Inflammatory macrophage (primary cell): ENCODE measurements at places on chromosomes 3 and 15.

DNA sequence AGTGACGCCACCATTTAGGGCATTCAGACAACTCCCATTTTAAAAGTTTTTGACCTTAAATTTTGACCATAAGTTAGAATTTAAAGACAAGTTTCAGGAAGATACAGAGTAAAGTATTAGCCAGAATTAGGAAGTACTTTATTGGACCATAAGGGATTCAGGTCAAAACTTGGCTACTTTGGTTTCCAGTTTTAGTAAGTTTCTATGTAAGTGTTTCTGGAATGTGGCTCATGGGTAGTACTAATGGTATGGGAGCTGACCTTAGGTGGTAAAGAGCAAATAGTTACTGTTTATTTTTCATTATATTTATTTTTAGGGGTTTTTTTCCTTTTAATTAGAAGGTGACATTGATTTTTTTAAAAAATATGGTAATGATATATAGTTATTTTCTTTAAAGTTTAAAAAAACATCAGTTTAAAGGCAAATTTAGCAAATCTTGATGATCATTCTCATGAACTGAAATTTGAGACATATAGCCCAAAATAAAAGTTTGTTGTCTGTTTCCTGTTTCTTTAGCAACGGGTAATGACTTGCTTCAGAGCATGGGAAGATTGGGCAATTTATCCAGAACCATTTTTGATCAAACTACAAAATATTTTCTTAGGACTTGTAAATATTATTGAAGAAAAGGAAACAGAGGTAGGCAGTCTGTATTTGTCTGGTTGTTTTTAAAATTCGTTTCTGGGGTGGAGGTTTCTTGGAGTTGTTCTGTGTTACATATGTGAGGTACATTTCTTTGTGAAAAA is 34.3 kb downstream of the U2SURP start:
- peak; percentile 38 for DNase-seq

GRCh38 chr3:38007754-38008090 is 17.1 kb downstream of the VILL start:
- DNase-seq: no peak

GRCh38 chr3:129023909-129024308 is 22.8 kb downstream of the EFCC1 start:
- no peak for DNase-seq

DNA sequence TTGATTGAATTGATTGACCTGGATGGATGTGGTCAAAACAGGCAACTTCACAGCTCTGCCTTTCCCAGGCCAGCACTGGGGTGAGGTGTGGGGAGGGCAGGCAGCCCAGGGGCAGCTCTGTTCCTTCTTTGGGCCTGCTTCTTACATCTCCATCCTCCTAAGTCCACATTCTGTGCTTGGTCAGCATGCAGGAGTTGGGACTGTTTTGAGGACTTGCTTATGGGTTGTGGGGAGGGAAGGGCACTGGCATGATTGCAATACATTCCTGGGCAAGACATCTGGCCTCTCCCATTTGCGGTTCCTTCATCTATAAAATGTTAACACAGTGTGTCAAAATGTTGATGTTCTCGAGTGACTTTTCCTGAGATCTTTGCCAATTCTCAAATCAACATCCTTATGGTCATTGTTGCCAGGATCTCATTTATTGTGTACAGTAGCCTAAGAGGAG is 84.1 kb downstream of the ST6GAL1 start:
- no peak for DNase-seq

DNA sequence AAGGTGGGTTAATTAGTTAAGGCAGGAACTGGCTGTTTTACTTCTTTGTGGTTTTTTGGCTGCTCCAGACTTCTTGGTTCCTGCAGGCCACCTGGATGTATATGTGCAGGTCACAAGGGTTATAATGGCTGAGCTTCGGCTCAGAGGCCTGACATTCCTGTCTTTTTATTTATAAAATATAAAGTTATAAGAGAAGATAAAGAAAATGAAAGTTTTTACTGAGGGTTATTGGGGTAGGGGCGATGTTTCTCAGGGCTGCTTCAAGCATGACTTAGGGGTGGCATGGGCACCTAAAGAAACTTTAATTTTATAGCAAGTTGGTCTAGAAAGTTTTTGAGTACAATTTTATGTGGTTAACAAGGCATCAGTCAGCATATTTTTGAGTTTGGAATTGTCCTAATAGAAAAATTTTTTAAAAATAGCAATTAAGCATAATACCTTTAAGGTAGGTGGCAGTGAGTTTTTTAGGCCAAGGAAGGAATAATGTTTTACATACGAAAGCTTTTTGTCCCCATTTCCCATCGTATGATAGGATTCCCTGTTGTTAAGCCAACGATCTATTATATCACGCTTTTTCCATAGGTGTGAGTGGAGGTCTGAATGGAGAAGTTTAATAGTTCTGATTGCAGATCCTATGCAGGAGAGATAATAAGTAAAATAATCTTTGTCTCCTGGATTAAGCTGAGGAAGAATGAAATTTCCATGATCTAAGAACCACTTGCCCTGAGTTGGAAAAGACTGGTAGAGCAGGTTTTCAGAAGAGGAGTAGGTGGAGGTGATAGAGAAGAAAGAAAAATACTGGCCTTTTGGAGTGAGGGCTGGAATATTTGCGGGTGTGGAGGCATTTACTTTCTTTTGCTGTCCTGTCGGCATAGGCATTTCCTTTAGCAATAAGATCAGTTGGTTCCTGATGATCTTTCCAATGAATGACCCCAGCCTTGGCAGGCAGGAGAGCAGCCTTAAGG is 10.1 kb downstream of the STRIT1 start:
- DNase-seq: no peak

DNA sequence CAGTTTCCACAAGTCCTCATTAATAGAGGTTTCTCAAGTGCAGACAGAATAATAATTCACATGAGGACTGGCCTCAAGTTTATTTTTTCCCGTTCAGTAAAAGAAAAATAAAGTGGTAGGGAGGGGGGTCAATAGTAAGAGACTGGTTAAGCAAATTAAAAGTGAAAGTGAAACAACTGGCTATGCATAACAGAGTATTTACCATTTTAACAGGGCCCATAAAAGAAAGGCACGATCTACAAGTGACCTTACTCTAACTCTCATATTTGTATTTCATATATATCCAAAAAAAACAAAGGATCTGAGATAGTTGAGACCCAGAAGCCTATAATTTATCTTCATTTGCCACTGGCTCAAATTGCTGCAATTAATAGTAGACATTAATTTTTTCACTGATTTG is 686.3 kb downstream of the NTRK3 start:
- DNase-seq: no peak

DNA sequence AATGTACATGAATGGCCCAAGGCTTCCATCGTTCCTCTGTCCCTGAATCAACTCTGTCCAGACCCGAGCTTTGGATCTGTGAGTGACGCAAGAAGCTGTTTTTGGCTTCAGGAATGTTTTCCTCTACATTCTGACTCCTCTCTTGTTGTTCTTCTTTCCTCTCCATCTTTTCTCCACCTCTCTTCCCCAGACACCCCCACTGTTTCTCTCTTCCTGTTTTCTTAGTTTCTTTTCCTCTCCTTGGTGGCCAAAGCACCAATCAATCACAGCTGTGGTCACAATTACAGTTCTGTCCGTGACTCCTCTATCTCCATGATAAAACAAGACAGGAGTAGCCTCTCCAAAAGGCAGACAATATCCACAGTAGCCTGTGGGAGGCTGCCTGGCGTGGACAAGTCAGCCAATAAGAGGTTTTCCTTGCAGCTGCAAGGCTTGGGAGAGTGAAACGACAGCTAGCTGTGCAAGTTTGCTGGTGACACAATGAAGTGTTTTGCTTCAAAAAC is 4.9 kb upstream of the TMEM212 start:
- peak; percentile 66 for DNase-seq

DNA sequence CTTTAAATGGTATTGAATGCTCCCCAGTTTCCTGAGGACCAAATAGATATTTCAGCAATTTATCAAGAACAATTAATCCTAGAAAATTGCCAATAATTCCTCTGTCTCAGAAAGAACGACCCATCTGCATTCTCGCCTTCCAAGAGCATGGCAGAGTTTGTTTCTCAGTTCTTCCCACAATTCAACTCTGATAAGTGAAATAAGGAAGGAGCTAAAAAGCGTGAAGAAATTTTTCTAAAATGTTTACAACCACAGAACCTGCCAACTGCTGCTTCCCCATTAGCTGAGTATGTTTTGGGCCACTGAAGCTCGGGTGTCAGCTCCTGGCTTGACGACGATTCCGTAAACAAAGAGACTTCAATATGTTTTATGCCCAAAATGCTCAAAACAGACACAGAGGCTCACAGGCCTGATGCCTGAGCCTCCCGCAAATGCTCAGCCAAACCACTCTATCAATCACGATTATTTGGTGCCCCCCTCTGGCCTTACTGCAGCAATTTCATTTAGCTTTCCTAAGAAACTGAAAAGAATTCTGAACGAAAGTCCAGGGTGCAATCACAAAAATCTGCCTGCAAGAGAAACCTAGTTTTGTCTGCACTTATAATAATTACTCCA is 259.2 kb upstream of the CCDC54 start:
- DNase-seq: peak; percentile 6

GRCh38 chr3:8891303-8891702 is 72.0 kb downstream of the RAD18 start:
- DNase-seq: no peak

- no peak for DNase-seq
Measured at GRCh38 chr3:150725548-150725947, 21.8 kb upstream of the ERICH6 start.

GRCh38 chr3:77456431-77456830 is 416.5 kb downstream of the ROBO2 start:
- no peak for DNase-seq

- DNase-seq: no peak
Measured at GRCh38 chr3:45497963-45498362, 96.6 kb upstream of the LIMD1 start.

- peak; percentile 27 for DNase-seq
Measured at GRCh38 chr3:5047764-5048419, 68.7 kb downstream of the BHLHE40 start.

DNA sequence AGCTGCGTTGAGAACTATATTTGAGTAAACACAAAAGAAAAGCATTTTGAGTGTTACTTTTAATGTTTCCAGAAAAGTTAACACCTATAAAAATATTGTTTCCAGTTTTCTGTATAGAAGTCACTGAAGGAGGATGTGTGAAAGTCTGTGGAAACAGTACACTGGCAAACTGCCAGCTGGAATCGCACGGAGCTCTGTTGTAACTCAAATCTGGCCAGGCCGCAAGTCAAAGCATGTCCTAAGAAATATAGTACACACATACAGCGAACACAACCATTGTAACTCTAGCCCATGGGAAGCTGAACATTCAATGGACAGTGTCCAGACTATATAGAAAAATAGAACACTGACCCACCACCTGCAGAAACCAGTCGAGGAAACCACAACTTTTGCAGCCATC is 657.2 kb downstream of the FHIT start:
- DNase-seq: peak; percentile 64

DNA sequence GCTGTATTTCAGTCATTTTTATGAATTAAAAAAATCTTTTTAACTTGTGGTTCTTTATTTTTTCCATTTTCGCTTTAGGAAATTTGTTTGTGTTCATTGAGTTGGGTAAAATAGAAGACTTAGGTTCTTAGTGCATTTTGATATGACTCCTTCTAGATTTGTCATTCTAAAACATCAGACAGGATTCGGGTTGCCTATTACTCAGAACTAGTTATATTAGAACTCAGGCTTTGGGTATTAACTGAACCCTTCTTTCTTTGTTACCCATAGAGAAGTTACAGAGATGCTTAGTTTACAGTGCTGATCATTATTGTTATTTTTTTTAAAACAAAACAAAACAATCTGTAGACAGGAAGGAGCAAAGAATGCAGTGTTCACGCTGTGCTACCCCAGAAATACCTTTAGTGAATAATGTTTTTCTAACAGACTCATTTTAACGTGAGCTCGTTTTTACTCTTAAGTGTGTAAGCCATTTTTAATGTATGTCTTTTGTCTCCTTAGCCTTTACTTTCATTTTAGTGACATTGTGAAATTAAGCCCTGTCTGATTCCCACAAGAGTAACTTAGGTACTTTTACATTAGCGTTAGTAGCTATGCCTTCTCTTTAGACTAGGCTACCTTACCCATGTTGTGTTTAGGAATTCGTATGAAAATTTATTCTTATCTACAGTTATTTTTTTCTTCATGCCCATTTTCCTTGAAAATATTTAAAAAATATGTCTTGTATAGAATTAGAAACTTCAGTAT is 53.4 kb downstream of the CMC1 start:
- no peak for DNase-seq

- DNase-seq: no peak
Measured at GRCh38 chr3:185866555-185866954, 41.7 kb upstream of the IGF2BP2 start.

- DNase-seq: no peak
Measured at GRCh38 chr15:92620991-92621390, 34.6 kb downstream of the FAM174B start.

- DNase-seq: peak; percentile 28
Measured at GRCh38 chr3:49673121-49673714, 933 bp upstream of the APEH start.

DNA sequence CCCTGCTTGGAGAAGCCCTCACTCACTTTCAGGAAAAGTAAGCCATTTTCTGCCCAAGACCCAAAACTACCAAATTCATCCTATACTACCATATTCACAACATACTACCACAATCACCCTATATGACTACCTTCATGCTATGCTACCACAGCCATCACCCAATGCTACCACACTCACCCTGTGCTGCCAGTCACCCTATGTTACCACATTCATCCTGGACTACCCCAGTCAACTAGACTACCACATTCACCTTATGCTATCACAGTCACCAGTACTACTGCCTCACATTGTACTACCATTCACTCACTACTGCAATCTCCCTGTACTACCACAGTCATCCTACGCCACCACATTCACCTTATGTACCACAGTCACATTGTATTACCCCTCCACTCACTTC is 58.4 kb upstream of the CDV3 start:
- DNase-seq: no peak

- DNase-seq: peak; percentile 9
Measured at GRCh38 chr3:23501201-23501802, 298.2 kb downstream of the UBE2E2 start.

DNA sequence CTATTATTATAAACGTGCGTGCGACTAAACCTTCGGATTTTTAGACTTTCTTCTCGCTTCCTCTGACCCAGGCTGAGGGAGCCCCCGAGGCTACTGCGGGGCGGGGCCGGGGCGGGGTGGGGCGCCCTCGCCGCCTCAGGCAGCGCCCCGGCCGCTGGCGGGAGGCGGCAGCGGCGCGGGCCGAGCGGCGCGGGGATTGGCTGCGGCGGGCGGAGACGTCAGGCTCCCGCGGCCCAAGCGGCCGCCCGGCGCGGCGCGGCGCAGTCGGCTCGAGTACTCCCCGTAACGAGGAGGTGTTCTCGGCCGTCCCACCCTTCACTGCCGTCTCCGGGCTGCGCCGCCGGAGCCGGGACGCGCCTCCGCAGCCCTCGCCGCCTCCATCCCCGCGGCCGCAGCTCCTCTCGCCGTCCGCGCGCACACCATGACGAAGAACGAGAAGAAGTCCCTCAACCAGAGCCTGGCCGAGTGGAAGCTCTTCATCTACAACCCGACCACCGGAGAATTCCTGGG is at the start of gene ATP1B3:
TSS of gene ATP1B3 (plus strand) at position 263 of the 510 bp plus-strand sequence. CDS start at position 422, 159 bp downstream.
- peak; percentile 95 for DNase-seq

- DNase-seq: no peak
Measured at GRCh38 chr3:112617285-112617684, 23.7 kb downstream of the CCDC80 start.
